ENCODE measurements at places on chromosomes 3 and 15. TPM values are rescaled to one million over a fixed set of nuclear protein-coding genes. Genes with fewer than 3 reads are reported as not detected.

- no peak for DNase-seq
Observed at GRCh38 chr3:10627884-10628572, 122.6 kb upstream of the ATP2B2 start.

GRCh38 chr3:193897731-193898180 lies 238.2 kb upstream of the HES1 start:
- no peak for DNase-seq

DNA sequence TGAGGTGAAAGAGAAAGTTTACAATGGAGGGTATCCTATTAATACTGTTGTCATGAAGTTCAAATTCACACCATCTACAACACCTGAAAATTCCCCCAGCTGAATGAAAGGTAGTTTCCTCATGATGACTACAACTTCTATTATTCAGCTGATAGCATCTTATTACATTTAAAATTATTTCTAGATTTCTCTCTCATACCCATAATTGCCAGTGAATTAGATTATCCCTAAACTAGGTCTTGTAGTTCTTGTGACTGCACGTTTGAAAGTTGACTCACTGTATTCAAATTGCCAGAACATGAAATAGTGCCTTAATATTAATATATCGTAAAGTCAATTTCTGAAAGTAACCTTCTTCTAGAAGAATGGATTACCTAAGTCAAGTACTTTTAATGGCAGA lies 82.4 kb downstream of the FBXL22 start:
- no peak for DNase-seq

- no peak for DNase-seq
Observed at GRCh38 chr3:66362541-66362941, 138.3 kb downstream of the LRIG1 start.

- no peak for DNase-seq
Observed at GRCh38 chr3:43692971-43693370, 2.2 kb downstream of the ABHD5 start.

- no peak for DNase-seq
Observed at GRCh38 chr3:183560607-183561006, 5.1 kb upstream of the KLHL6 start.

Gene LNP1
- total RNA-seq, result 2.0 TPM
